ENCODE measurements at places on chromosomes 1 and 21.
A peak's percentile ranks its signal among the peaks of the same experiment; 100 is the strongest.

GRCh38 chr21:45294509-45295291, 7.0 kb upstream of the POFUT2 start:
- DNase-seq = peak; percentile 78

DNA sequence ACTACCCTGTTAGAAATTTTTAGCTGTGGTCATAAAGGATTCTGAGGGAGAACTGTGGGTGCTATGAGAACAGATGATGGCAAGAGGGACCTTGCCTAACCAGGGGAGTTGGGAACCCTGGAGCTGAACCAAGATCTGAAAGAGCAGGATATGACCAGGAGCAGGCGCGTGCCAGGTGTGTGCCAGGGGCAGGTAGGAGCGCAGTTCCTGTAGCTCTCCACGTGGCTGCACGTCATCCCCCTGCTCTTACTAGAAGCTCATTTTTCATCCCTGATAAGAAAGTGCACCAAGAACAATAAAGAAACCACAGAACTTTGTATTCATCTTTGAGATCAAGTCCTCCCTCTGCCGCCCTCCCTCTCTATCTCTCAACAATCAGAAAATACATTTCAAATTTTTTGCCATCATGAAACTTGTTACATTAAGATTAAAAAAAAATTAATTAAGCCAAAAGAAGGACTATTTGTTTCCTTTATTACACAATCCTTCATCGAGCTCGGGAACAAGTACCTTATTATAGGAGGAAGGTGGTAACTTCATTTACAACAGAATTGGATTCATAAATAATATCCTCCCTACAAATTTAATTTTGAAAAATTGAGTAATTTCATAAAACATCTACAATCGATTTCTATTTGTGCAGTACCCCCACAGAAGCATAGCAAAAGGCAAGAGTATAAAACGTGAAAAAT, 78.5 kb downstream of the SLC35F3 start:
- DNase-seq = no peak

- no peak for DNase-seq
These were observed 1561.5 kb downstream of the MRPL39 start for GRCh38 chr21:24045775-24046215.

- DNase-seq = no peak
These were observed 261.3 kb downstream of the DISC1 start for GRCh38 chr1:231887866-231888265.

DNA sequence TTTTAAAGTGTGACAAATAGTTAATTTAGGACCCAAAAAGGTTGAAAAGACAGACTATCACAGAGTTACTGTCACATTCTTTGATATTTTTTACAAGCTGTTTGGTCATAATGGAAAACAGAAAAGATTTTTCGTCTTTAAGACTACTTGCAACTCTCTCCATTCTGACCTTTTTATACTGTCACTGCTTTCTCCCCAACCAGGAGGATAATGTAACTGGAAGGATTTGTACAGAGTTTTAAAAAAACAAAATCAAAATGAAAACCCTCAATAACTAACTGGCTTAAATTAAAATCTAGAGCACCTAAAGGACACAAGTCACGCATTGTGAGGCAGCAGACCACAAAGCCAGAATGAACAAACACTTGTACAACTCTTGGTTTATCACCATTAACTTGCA, 257.7 kb downstream of the FAF1 start:
- no peak for DNase-seq

DNA sequence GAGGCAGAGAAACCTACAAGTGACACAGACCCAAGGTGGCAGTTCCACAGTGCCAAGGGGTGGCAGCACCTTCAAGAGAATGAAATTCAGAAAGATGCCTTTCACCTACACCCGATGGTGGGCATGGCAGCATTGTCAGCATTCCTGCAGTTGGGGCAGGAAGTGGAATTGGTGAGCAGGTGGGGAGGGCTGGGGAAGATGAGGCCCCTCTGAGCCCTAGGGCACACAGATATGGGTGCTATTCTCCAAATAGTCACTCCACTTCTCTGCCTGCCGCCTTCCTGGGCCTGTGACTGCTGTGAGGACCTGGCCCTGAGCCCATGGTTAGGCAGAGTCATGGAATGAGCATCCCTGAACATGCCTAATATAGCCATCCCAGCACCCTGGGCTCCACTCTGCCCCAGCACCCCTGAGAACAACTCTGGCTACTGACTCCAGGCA, 8.3 kb downstream of the SHISA4 start:
- no peak for DNase-seq

DNA sequence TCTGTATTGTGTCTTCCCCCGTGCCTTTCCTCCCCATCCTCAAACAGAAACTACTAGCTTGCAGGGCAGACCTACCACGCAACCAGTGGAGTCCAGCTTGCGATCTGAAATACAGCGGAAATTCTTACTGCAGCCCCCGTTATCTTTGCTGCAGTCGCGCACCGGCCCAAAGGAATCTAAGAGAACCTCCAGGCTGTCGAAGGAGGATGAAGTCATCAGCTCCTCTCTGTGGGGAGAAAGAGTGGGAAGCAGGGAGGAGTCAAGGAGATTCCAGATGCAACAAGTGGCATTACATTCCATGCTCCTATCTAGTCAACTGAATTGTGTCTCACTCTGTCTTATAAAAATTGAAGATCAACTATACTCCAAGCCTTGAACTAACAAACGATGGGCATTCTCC, 206.9 kb downstream of the ASTN1 start:
- DNase-seq = no peak

DNA sequence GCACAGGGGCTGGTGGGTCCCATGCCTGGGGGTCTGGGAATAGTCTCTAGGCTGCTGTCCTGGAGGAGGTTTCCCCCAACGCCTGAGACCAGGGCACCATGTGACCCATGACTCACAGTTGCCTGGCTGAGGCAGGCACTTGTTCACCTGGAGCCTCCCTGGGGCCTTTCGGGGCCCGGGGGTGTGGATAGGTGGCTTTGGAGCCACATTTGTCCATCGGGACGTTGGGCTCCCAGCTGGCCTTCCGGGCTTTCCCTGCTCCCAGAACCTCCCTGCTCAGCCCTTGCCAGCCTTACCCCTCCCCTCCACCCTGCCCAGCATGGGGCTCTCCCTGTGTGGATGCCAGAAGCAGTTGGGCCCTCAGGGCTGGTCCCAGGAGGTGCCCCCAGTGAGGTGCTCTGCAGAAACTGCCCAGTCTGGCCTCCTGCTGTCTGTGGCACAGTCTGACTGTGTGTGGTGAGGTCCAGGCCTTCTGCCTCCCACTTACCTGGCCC, 14.2 kb downstream of the COL6A1 start:
- DNase-seq = no peak

DNA sequence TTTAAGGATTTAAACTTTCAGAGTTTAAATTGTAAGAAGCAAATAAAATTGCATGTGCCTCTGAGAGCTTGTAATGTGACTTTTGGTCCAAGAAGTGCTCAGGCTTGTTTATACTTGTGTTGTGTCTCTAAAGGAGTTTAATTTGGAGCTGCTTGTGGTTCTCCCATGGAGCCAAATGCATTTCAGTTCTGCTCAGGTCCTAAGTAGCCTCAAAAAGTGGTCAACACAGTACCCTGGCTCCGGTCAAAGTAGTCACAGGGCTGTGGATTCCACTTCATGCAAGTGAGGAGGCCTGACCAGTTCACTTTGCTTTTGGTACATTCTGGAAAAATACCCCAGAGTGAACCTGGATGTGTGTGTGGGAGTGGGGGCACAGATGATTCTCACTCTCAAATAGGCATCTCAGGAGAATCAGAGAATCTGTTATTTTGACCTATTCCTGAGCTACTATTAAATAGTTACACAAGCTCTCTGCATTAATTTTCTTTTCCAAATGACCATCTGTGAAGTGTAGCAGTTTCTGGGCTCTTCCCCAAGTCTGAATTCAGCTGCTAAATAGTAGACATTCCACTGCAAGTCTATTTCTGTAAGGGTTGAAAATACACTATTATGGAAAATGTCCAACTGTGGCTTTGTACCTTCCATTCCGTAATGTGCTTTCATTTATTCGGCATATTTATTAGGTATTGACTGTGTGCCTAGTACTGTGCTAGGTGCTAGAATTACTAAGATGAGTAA, 31.7 kb upstream of the AGO1 start:
- peak; percentile 58 for DNase-seq

GRCh38 chr1:70057500-70057899, 147.9 kb downstream of the LRRC40 start:
- DNase-seq = no peak

- DNase-seq = no peak
These were observed 1.3 kb downstream of the ST6GALNAC3 start for GRCh38 chr1:76075877-76076276.

- no peak for DNase-seq
These were observed 297.8 kb downstream of the BRINP3 start for GRCh38 chr1:190179817-190180216.

GRCh38 chr1:31745096-31745945, 18.8 kb downstream of the ADGRB2 start:
- no peak for DNase-seq

DNA sequence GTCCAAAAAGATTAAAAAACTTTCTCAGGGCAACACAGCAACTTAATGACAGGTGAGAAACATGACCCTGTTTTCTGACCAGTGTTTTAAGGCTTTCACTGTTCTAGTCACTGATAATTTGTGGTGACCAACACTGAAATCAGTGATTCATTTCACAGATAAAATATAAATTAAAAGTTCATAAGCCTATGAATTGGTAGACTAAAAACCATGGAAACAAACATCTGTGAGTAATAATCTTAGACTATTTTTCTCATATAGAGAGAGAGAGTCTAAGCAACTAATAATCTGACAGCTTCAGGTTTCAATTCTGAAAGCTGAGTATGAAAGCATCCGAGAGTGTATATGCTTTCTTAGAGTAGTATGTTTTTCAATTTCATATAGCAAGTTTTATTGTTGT, 536.9 kb downstream of the ADGRL2 start:
- no peak for DNase-seq

DNA sequence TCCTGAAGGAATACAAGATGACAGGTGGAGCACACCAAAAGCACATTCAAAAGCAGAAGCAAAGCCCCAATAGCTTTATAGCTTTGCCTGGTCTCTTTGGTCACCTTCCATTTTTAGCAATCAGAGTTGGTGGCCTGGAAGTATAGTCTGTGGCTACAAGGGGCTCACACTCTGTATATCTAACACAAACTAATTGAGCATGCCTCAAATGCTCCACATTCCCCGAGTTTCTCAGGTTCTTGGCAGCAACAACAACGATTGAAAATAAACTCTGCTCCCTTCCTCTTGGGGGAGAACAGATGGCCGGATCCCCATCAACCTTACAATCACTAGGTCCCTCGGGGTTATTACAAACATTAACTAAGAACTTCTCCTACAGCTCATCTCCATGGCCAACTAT, 24.9 kb upstream of the TADA1 start:
- no peak for DNase-seq

GRCh38 chr1:50275566-50275965, 147.7 kb downstream of the DMRTA2 start:
- peak; percentile 20 for DNase-seq

GRCh38 chr1:20632386-20632785, 872 bp upstream of the PINK1 start:
- DNase-seq = no peak

DNA sequence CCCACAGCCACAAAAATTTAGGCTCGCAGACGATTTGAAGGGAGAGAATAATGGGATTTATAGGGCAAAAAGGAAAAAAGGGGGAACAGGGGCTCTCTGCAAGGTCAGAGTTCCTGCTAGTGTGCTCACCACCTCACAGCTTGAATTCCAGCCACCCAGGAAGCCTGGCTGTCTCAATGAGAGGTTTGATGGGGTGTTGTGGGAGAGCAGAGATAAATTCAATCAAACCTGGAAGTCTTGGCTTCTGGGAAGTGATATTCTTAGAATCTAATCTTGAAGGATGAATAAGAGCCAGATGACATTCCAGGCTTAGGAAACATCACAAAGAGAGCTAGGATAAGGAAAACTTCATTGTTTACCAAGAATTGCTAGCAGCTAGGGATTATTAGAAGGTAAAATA, 47.4 kb upstream of the C21orf91 start:
- DNase-seq = no peak

DNA sequence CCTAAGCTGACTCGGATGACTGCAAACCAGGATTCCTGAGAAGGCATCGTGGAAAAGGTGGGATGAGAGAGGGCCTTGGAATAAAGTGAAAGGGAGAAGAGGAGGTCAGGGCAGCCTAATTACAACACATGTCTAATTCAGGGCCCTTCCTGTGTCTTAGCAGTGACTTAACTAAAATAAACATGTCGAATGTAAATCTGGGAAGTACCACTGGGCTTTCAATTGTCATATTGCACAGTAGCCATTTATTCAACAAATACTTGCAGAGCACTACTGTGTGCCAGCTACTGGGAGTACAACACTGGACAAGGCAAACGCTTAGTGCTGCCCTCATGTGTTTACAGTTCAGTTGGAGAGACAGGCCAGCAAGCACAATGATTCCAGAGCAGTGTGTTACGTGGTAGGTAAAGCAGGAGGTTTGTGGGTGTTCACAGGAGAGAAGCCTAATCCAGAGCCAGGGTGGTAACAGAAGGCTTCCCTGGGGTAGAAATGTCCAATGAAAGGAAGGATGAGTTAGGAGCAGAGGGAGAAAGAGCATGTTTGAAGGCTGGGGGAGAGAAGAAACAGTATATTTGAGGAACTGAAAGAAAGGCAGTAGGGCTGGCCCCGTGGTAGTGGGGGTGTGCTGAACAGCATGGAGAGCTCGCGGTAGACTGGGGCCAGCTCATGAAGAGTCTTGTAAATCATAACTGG, 38.0 kb upstream of the RASAL2 start:
- DNase-seq = no peak

GRCh38 chr1:157371221-157371620, 181.1 kb downstream of the FCRL5 start:
- no peak for DNase-seq

DNA sequence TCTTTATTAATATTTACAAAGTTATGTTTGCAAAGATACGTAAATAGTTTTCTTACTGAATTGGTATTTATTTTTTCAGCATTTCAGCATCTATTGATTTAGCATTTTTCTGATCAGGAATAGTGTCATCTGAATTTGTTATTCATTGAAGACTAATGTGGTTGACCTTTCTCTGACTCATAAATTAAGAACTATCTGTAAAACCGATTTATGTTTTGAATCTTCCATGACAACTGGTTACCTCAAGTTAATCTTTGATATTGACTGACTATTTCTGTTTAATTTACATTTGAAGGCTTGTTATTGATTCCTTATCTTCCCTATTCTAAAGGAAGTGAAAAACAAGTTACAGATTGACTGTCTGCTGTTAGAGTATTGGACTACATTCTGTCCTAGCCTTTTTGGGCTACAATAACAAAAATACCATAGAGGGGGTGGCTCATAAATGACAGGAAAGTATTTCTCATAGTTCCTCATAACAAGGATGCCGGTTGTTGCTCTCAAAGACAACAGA, 1131.4 kb downstream of the PLA2G4A start:
- DNase-seq = no peak

GRCh38 chr1:100494393-100495084, 43.4 kb upstream of the GPR88 start:
- no peak for DNase-seq

DNA sequence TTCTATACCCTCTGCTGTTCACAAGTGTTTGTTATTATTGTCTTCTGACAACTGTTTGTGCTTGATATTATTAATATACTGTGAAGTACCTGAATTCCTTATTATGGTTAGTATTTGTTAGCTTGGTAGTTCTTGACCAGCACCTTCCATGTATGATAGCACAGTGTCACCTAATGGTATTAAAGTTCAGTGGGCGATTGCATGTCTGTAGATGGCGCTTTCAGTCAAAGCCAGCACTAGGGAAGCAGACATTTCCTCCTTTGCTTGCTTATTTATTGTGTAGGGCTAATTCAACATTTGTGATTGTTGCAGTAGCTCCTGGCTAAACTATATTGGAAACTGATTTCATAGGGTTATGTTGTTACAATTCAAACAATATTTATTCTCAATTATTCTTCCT, 218.0 kb downstream of the ZP4 start:
- DNase-seq = no peak

- DNase-seq = no peak
These were observed 256.3 kb upstream of the IRF2BP2 start for GRCh38 chr1:234866007-234866866.

Measured in right renal pelvis (tissue), 4 donors.